NCI-H1694 (cell line): ENCODE measurements at places on chromosomes 3 and 15.

- no peak for DNase-seq
These were observed 100.2 kb downstream of the IQSEC1 start for GRCh38 chr3:12972781-12973702.

- no peak for DNase-seq
These were observed 64.8 kb downstream of the IGF2BP2 start for GRCh38 chr3:185760088-185760487.

DNA sequence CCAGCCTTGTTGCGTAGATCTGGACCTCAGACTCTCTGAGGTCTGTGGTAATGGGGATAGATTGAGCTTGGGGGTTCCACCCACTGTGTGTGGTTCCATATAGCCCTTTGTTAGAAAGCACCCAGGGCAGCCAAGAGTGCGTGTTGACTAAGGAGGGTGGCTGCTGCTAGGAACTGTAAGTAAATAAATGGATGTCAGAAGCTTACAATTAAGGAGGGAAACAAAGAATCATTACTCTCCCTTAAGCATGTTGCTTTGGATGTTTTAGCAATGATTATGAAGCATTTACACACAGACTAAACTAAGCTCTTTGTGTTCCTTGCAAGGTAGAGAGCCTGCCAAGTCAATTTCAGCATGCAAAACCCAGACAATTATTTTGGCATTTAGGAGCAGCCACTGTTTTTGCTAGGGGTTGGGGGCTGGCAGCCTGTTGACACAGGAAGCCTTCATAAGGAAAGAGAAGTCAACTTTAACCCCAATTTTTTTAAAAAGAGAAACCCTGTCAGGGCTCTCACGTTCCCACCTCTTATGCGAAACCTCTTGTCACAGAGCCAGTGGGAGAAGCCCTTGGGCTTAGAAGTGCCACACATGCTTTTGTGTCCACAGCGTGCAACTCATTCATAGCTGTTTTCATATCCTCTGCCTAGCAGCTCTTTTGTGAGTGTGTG lies 127.8 kb downstream of the CMSS1 start:
- no peak for DNase-seq

DNA sequence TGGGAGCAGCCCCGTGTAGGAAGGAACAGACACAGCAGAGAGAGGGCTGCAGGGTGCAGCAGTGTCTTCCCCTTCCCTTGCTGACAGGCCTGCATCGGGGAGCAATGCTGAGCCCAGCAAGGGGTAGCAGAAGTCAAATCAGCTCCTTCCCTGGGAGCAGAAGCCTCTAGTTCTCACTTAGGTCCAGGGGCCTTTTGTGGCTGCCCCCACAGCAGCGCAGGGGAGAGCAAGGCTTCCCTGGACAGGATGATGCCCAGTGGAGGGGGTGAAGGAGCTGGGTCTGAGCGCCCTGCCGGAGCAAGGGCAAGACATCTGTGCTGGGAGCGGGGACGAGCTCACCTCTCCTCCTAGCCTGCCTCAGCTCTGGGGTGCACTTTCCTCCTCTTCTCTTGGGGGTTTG lies 827 bp downstream of the PLCB2 start:
- DNase-seq, result no peak

DNA sequence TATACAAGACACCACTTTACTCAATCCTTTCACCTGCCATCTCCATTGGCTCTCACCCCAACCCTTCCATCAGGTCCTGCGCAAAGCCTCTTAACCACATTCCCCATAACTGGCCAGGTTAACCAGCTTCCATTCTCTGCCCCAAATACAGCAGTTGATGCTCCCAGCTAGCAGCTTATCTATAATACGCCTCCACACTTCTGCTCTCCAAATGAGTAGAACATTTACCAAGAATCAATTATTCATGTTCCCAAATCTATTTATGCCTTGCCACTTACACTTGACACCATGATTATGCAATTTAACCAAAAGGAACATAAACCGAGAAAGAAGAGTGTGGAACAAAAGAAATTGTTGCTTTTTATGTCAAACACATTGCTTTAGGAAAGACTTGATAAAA lies 103.7 kb upstream of the TPM1 start:
- DNase-seq, result no peak

- no peak for DNase-seq
These were observed 8.1 kb downstream of the ABTB1 start for GRCh38 chr3:127680798-127681221.

DNA sequence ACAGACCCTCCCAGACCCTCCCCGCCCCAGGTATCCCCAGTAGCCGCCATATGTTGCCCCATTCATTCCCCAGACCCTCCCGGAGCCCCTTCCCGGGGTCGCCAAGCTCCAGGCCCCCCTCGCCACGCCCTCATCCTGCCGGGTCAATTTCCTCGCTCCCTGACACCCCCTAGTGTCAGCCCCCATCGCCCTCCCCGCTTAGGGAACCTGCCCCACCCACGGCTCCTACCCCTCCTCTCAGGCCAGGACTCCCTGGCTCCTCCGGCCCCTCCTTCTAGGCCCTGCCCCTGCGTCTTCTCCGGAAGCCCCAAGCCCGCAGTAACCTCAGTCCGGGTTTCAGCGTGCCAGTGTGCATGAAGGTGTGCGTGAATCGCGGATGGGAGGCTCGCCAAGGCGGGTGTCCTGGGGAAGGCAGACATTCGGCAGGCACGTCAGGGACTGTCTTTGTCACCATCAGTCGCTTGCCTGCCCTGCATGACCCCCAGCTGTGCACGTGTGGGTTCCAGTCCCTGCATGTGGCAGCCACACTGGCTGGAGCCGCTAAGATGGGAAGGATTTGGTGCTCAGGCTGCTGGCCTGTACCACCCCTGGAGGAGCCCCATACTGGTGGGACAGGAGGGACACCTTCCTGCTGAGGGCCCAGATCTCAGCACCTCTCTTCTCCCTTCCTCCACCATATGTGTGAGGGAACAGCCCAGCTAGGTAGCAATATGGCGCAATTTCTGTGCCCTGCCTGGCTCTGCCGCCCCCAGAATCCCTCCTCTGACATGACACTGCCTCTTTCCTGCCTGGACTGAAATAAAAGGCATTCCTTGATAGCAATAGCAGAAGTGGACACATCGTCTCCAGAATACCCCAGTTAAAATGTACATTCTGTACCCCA lies 693 bp downstream of the DISP2 start:
- DNase-seq, result peak; percentile 26

DNA sequence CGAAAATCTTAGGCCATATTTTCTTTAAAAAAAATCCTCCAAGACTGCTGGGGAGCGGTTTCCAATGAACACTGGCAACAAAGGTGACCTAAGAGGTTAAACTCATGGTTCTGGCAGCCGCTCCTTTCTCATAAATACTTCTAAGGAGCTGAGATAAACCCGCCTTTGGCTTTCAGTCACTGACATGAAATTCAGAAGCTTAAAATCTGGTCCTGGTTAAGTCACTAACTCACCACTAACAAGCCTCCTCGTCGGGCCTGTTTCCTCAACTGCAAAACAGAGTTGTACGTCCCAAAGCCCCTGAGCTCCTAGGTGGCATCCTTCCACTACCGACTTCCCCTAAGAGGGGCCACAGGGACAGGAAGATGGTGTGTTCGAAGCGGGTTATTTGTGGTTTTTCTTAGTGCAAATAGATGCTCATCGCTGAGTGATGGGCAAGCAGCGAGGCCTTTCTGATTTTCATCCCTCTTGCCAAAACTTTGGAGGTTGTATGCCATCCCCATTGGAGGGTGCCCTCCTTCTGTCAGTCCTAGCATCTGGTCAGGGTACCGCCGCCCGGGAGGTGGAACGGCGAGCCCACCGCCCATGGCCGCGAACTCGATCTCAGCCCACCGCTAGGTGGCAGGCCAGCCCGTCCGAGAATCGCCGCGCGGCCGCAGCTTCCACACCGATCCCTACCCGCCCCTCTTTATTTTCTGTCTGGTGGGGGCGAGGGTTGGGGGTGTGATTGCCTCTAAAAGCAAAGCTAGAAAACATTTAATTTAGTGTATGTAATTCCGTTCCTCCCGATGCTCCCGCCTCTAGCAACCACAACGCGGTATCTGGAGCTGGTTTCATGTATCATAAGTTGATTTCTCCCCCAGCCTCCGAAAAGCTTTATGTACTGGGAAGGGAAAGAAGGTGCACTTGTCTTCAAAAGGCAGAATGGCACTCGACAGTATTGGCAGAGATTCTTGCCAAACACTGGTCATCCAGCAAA lies 4.6 kb downstream of the BCL6 start:
- DNase-seq, result peak; percentile 47

- no peak for DNase-seq
These were observed 110.7 kb upstream of the EPHA3 start for GRCh38 chr3:88996691-88997090.

DNA sequence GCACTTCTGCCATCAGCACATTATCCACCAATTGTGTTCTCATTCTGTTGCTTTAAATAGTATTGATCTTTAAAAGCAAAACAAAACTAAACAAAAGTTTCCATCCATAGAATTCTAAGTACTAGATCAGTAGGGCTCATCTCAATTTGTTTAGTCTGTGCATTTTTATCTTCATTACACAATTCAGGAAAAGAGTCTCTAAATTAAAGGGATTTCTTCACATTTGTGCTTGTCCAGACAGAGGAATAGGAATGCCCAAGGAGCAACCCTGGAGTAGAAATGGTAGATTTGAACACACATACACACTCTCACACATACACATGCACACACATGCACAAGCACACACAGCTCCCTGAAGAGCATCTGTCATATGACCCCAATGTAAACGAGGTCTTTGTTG lies 21.4 kb downstream of the LMCD1 start:
- DNase-seq, result no peak

- DNase-seq, result no peak
These were observed 612.2 kb downstream of the RBMS3 start for GRCh38 chr3:29892976-29893554.
